Ammon's horn (tissue), 1 donor: ENCODE measurements at places on chromosomes 2 and 18.

- peak; percentile 61 for DNase-seq
These were observed 2.6 kb downstream of the NLRC4 start for GRCh38 chr2:32262105-32262504.

- no peak for DNase-seq
These were observed 1219.8 kb upstream of the ZEB2 start for GRCh38 chr2:145739681-145740080.

DNA sequence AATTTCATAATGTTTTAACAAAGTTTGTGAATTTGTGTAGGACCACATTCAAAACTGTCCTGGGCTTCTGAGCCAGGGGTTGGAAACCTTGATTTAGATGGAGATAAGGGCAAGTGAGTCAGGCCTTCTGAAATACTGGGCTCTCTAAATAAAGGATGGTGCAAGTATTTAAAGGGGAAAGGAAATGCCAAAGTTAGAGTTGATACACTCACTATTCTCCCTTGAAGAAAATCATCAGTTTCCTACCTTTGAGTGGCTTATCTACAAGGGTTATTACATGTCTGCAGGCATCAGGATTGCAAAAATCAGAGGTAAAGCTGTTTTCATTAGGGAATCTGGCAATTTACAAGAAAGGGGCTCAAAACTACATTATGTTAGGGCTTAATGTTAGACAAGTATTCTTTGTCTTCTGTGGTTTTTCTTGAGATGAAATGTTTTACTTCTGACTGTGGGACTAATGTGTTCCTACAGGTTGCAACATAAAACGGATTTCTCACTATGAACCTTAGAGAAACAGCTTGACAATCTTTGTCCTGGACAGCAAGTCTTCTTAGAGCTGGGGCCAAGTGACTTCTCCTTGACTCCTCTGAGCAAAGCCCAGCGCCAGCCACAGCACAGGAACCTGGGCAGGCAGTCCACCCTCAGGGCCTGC, 31.1 kb downstream of the RNU4ATAC start:
- DNase-seq: no peak

DNA sequence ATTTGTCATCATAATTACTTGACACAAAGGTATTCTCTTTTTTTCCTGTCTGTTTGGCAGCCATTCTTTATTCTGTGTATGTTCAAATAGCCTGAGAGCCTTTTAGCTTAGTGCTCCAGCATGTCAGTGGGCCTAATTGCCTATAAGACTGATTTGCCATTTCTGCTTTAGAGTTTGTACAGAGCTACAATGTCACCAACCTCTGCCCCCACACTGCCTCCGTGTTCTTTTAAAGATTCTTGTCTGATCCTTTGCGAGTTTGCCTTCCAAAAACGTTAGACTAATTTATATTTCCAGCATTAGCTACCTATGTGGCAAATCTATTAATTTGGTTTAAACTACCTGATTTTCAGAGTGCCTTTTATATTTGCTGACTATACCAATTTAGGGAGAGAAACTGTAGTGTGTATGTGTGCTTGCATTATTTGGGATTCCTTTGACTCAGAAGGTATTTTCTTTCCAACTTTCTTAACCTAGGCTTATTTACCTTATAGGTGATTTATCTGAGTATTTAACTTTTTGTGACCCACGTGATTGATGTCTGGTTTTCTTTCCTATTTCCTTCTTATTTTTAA, 70.8 kb downstream of the FAM117B start:
- no peak for DNase-seq

GRCh38 chr18:35390951-35391700, 14.0 kb upstream of the ZNF396 start:
- DNase-seq: no peak

DNA sequence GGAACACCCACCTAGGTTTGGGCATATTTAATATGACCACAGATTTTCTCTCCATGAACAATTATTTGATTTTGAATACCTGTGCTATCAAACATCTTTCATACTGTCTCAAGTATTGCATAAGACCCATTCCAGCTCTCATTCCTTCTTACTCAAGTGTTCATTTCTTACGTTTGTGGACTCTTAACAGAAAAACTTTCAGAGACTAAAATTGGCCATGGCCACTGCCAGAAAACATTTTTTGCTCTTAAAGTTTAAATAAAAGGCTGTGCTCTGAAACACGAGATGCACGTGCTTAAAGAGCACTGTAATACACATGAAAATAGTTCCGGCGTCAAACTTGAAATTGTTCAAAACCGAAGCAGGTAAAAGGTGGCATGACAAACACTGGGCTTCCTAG, 89.3 kb downstream of the LIMS1 start:
- DNase-seq: no peak

GRCh38 chr18:47771922-47772321, 158.5 kb downstream of the SMAD2 start:
- DNase-seq: no peak

GRCh38 chr2:75002007-75002406, 43.6 kb downstream of the POLE4 start:
- DNase-seq: no peak

- no peak for DNase-seq
These were observed 58.2 kb downstream of the FSIP2 start for GRCh38 chr2:185796758-185797157.

- DNase-seq: no peak
These were observed 43.0 kb upstream of the SLC1A4 start for GRCh38 chr2:64945973-64946768.

GRCh38 chr18:63207143-63207790, 112.3 kb downstream of the BCL2 start:
- no peak for DNase-seq

DNA sequence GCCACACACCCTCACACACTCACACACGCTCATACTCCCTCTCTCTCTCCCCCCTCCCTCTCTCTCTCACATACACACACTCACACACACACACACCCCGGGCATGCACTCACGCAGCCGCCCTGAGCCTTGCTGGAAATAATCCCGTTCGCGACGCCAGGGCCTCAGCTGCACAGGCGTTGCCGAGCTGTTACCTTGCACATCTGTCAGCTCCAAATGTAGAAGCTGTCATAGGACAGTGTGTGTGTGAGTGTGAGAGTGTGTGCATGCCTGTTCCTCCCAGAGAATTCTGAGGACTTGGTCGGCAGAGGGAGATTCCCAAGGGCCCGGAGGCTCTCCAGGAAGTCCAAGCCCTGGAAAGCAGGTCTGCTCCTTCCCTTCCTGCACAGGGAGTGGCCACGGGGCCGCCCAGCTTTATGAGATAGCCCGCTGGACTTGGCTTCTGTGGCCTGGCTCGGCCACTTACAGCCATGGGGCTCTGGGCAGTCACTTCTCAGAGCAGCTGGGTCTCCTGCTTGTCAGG, 8.6 kb downstream of the SPR start:
- DNase-seq: no peak

- no peak for DNase-seq
These were observed 96.7 kb upstream of the SIX3 start for GRCh38 chr2:44844651-44845270.

- DNase-seq: no peak
These were observed 229.7 kb downstream of the DYSF start for GRCh38 chr2:71683070-71683469.

DNA sequence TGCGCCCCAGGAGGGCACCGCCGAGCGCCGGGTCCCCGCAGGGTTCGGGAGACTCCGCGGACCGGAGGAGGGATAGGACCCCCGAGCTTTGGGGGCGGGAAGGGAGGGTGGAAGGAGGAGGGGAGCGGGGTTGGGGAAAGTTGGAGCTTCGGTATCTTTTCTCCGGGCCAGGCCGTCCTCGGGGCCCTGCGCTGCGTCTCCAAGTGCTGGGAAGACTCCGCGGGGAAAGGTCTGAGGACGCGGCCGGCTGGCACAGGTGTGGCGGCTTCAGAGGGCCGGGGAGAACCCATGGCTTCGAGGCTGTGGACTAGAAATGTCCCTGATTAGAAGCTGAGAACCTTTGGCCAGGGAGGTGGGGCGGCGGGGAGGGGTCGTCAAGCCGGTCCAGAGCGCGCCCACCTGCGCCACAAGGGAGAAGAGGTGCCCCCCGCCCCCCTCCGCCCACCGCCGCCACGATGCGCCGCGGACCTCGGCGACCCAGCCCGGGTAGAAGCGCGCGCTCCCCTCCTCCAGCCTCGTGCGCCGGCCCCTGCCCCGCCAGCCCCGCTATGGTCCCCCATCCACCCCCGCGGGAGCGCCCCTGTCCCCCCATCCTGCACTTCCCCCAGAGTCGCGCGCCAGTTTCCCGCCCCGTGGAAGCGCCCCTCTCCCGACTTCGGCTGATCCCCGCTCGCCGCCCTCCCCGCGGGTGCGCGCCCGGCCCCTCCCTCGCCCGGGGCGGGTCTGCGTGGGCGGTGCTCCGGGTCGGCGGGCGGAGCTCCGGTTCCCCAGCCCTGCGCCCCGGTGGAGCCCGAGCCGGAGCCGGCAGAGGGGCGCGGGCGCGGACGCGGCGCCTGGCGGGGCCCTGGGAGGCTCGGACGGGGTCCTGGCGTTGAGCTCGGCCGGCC, at the start of gene SNTG2:
SNTG2 (plus strand) TSS at position 770 of the 887 bp plus-strand sequence. CDS start 148 bp downstream, outside the sequence.
- no peak for DNase-seq

GRCh38 chr2:41954304-41955291, 93.2 kb upstream of the PKDCC start:
- no peak for DNase-seq

GRCh38 chr2:63861220-63861822, 19.6 kb downstream of the UGP2 start:
- DNase-seq: peak; percentile 67

- no peak for DNase-seq
These were observed 146.6 kb upstream of the CCDC68 start for GRCh38 chr18:55105873-55106272.

DNA sequence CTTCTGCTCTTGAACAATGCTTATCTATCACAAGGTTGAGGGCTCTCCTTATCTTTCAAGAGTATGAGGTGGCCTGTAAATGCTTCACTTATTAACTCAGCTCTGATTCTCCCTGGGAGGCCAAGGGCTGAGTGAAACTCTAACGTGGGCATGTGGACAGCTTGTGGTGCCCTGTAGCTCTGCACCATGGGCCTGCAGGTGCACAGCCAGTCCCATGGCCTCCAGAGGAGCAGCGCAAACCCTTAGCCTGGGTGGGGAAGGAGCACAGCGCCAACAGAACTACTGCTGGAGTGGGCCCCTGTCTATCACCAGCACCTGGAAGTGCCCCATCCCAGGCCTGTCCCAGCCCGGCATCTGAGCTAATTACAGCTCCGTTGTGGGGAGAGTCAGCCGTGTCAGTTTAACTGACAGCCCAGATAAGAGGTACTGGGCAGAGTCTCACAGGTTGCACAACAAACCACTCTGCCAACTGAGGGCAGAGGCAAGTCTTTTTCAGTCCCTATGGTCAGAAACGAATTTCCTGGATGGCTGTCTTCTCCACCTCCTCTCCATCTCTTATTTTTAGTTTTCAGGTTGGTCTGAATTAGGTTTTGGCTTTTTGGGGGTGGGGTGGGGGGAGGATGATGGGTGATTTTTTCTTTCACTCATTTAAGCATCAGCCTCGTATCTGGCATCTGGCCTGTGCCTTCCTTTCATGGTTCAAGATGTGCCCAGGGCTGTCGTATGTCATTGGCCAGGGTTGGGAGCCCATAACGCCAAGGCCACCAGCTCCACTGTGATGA, 219.5 kb downstream of the BCL2 start:
- no peak for DNase-seq

DNA sequence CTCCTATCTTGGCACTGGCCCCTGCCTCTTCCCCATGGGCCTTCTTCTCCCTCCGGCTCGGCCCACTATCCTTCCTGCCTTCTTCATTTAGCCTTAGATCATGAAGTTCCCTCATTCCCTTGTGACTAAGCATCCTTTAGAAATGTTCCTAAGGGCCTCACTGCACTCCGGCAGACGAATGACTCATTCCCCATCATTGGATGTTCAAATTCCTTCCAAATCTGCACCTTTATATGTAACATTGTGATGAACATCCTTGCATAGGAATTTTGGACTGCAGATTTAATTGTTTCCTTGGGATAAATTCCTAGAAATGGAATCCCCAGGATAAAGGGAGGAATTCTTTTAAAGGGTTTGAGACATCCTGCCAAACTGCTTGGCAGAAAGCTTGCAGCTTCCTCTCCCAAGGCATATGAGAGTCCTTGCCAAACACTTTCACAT, 19.0 kb downstream of the CRACDL start:
- peak; percentile 39 for DNase-seq

- DNase-seq: no peak
These were observed 73.4 kb downstream of the TPO start for GRCh38 chr2:1486670-1487069.

GRCh38 chr2:199309411-199309810, 148.3 kb downstream of the SATB2 start:
- no peak for DNase-seq

DNA sequence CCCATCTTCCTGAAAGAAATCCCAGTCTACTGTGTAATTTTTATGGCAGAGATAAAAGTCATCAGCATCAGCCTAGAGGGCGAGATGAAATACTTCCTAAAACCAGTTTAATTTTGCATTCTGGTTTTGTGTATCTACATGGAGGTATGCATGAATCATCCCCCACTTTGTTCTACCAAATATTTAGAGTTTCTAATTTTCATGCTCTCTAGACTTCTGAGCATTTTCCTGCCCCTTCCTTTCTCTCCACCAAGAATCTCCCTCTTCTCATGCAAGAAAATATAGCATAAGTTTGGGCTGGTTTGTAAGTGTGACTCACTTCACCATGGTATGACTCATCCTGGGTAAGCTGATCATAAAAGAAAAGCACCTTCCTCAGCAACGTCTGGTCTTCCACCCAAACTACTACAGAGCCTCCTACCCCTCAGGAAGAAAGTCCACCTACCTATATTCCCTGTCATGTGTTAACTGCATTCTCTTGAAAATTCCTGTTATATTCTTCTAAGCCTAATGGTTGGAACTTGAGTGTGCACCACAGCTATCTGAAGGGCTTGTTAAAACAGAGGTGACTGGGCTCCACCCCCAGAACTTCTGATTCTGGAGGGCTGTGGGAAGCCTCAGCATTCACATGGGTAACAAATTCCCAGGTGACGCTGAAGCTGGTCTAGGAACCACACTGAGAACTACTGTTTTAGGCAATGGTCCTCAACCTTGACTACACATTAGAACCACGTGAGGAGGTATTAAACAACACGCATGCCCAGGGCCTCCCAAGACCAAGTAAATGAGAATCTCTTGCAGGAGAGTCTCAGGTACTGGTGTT, 37.4 kb upstream of the RAPGEF4 start:
- DNase-seq: no peak

DNA sequence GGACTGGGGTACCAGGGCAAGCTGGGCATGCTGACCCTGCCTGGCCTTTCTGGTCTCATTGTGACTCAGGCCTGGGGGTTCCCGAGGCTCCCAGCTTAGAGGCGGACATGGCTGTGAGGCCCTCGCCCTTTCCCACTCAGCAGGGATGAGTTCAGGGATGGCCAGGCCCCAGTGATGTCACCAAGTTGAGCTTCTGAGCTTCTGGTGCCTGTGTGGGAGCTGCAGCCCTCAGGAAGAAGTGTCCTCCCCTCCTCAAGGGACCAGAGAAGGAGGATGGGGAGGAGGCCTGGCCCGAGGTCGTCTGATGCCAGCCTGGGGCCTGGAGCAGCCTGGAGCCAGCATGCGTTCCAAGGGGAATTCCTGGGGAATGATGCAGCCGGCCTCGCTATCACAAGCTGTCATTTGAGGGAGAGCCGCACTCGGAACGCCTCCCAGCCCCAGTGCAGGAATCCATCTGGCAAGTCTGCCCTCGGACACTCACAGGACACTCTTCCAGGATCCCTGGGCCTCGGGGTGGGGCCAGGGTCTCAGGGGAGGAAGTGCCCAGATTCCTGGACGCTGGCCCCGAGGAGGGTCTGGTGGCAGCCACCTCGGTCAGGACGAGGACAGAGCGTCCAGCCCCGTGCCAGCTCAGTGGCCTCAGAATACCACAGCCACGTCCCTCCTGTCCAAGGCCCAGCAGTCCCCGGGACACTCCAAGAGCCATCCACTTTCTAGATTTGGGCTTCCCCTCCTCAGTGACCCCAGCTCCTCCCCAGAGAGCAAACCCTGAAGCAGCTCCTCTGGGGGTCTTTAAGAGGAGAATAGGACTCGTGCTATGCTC, 61.2 kb upstream of the GPC1 start:
- no peak for DNase-seq
